ENCODE measurements at places on chromosomes 1 and 21.

- DNase-seq, result no peak
Measured at GRCh38 chr1:180670681-180671080, 38.9 kb downstream of the XPR1 start.

DNA sequence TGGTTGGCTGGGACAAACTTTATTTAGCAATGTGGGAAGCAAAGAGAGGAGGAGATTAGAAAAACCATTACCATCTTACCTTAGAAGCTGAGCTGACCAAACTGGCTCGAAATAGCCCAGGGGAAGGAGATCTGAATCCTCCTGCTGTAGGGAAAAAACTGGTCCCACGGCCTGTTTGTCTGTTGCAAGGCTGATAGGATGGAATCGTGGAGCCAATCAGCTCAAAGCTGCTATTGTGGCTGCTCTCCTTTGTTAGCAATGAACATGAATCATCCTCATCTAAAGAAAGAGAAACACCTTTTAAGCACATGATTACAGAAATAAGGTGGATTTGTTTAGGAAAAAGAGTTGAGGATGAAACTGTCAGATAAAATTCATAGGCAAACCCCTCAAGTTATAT lies 21.5 kb downstream of the CLSPN start:
- no peak for DNase-seq

DNA sequence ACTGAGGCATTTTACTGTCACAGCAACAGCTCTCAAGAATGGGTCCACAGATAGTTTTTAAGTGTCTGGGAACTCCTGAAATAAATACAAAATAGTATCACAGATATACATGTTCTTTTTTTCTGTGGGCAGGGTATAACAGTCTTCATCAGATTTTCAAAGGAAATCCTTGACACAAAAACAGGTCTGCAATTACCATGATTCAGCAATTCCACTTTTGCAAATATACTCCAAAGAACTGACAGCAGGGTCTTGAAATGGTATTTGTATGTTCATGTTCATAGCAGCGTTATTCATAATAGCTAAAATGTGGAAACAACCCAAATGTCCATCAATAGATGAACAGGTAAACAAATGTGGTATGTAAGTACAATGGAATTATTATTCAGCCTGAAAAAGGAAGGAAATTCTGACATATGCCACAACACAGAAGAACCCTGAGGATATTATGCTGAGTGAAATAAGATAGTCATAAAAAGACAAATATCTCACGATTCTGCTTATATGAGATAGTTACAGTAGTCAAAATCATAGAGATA lies 85.0 kb downstream of the EPS15 start:
- DNase-seq, result no peak

- no peak for DNase-seq
Measured at GRCh38 chr1:82598812-82599211, 798.1 kb downstream of the ADGRL2 start.

GRCh38 chr1:58854576-58854975 lies 70.7 kb upstream of the JUN start:
- no peak for DNase-seq

DNA sequence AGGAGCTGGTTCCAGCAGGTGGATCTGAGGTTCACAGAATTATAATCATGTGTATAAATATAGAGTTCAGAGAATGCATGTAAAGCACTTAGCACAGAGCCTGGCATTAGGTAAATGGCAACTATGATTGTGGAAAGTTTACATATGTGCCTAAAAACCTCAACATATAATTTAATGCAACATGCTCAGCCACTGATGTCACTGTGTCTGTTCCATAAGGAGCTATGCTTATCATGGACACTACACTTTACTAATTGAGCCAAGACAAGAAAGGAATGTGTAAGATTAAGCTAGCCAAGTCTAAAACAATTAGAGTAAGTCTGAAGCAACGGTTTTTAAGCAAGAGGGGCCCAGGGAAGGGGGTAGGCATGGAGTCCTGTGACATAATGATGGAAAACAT lies 61.5 kb downstream of the GNG12 start:
- no peak for DNase-seq

GRCh38 chr1:207858806-207859205 lies 52.1 kb downstream of the CD34 start:
- no peak for DNase-seq

- no peak for DNase-seq
Measured at GRCh38 chr1:24177161-24177560, 9.9 kb downstream of the IFNLR1 start.

GRCh38 chr1:190250368-190250767 lies 227.3 kb downstream of the BRINP3 start:
- no peak for DNase-seq

DNA sequence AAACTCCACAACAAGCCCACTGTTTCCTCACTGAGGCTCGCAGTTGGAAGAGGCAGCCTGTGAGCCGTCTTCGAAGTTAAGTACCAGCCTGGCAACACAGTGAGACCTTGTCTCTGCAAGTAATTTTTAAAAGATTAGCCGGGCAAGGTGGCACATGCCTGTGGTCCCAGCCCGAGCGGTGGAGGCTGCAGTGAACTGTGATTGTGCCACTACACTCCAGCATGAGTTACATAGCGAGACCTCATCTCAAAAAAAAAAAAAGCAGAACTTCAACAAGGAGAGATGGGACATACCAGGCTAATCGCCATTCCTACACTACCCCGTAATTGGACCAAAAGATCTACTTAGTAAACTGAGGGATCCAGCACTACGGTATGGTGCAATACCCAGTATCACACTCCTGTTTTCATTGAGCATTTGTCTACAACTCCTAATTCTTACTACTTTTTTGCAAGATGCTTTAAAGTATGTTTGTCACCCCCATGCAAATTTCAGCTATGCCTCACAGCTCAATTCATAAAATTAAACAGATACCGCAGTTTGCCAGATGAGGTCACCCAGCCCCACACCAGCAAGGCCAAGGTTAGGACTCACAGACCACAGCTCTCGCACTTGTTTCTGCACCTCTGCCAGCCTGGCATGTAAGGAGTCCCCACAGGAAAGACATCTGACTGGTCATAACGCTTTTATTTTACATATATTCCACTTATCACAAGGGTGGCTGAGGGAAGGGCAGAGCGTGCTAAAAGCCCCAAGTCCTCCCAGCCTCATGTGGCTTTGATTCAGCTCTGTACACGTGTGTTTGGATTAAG lies 21.0 kb downstream of the SDE2 start:
- no peak for DNase-seq

- DNase-seq, result no peak
Measured at GRCh38 chr1:179217943-179218507, 11.5 kb downstream of the ABL2 start.

GRCh38 chr1:25544819-25545218 lies 1.4 kb downstream of the LDLRAP1 start:
- no peak for DNase-seq

GRCh38 chr1:21911205-21912001 lies 25.7 kb downstream of the HSPG2 start:
- no peak for DNase-seq

DNA sequence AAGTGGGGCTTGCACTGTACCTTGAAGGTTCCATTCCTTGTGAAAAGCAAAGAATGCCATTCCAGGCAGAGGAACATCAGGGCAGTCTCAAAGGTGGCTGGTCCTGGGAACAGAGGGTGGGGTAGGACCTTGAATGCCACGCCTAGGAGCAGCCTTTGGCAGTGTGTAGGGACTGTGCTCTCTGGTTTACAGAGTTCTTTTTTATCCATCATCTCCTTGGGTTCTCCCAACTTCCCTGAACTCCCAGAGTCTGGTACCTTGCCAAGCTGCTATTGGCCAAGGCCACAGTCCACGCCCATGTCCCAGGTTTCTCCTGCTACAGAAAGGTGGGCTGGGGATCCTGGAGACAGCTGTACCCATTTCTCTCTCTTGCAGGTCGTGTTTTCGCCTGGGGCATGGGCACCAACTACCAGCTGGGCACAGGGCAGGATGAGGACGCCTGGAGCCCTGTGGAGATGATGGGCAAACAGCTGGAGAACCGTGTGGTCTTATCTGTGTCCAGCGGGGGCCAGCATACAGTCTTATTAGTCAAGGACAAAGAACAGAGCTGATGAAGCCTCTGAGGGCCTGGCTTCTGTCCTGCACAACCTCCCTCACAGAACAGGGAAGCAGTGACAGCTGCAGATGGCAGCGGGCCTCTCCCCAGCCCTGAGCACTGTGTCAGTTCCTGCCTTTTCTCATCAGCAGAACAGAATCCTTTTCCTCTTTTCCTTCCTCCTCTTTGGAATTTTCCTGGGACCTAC lies 15.3 kb upstream of the TRNAU1AP start:
- no peak for DNase-seq

DNA sequence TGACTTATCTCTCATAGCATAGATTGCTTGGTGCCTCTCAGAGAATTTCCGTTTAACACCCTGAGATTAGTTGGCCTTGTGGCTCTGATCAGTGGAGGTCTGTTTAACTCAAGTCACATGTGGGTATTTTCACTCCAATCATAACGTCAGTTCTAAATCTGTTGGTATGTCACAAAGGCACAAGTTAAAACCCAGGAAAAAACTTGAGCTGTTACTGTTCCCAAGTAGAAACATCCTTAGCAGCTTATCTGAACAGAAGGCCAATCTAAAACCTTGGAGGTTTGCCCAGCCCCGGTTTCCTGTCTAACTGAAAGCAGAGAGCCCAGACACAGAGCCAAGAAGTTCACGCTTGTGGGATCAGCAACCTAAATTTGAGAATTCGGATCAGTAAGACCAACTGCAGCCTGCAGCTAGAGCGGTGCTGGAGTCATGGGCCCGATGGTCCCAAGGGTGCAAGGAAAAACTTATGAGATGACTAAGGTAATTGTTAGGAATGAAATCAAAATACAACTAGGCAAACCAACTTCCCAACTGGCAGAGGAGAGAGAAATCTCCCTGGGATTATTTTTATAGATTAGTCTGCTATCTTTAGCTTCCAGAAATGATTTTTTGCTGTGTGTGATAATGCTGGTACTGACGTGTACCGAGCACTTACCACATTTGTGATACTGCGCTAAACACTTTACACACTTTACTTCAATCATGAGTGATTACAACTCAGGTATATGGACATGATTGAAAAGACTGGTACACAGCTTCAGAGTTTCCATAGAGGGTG lies 90.2 kb upstream of the C1orf21 start:
- peak; percentile 68 for DNase-seq

GRCh38 chr1:67726224-67726623 lies 41.2 kb downstream of the GADD45A start:
- DNase-seq, result no peak

DNA sequence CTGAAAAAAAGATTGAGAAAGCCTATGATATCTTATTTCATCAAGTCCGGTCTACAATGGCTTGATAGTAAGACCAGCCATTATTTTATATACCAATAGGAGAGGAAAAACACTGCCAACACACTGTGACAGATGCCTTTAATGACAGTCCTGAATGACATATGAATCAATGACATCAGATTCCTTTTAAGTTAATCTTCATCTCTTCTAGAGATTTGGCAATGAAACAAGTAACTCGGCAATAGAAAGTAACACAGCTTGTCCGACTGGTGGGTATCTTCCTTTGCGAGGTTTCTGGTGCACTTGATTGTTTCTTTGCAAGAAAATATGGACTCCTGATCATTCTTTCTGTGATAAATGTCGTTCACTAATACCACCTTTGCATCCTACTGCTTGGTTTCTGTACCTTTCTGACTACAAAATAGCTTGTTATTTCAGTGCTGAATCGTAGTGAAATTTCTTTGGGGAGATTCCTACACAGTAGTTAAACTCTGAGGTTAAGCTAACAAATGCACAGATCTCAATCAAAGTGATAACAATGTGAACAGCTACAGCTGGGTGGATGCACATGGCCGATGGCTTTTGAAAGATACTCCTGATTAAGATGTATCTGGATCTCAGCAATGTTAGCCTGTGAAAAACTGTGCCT lies 104.7 kb downstream of the MRPS6 start:
- DNase-seq, result no peak

DNA sequence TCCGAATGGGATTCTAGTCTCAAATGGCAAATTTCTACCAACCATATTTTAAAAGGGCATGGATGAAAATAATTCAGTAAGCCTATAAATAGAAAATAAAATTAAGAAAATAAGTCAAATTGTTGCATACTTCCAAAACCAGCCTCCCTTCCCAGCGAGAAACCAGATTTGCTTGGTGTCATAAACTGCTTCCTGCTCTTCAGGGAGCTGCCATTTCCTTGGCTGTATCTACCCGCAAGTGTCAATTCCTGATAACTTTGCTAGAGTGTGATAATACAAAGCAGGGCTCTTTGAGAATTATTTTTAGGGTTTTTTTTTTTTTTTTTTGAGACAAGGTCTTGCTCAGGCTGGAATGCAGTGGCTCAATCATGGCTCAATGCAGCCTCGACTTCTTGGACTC lies 62.3 kb downstream of the S1PR1 start:
- no peak for DNase-seq

DNA sequence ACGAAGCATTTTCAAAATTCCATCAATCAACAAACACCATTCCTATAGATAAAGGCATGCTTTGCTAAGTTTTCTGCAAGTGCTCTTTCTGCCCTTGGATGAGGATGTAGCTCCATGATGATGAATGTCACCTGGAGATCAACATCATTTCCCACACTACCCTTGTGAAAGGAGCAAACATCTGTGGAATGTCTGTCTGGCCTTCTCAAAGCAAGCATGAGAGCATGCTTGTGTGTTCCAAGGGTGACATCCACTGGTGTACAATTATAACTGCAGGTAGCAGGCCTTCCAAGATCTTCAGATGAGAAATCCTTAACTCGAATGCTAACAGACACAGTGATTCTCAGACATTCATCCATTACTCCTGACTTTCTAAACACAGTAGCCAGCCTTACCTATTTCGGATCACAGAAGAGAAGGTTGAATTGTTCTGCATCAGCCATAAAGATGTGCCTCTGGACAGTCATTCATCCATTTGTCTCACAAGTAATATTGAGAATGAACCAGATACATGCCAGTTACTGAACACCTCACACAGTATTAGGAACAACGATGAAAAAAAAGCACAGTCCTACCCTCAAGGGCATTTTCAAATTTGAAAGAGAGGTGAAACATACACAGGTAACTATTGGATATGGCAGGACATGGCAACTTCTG lies 162.4 kb downstream of the TPR start:
- peak; percentile 78 for DNase-seq

GRCh38 chr1:186903374-186904136 lies 74.8 kb downstream of the PLA2G4A start:
- DNase-seq, result no peak

- DNase-seq, result no peak
Measured at GRCh38 chr1:24175033-24175755, 11.9 kb downstream of the IFNLR1 start.

- DNase-seq, result no peak
Measured at GRCh38 chr21:35484851-35485250, 435.7 kb upstream of the RUNX1 start.

DNA sequence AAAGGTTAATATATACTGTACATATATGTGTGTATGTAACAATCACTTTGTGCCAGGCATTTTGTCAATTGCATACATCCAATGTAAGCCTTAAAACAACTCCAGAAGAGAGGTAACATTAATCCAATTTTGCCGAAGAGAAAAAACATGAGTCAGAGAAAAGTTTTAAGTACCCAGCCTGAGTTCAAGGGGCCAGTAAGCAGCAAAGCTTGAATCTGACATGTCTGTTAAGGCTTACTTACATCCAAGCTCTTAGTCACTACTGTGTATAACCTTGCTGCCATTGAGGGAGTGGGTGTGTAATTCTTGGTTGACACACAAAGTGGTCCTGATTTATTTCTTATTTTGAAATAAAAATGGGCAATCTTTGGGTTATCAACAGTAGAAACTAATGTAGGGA lies 360.4 kb upstream of the LYPLAL1 start:
- no peak for DNase-seq

- DNase-seq, result no peak
Measured at GRCh38 chr1:4531842-4532241, 122.6 kb upstream of the AJAP1 start.

- no peak for DNase-seq
Measured at GRCh38 chr1:47621977-47622376, 184.1 kb downstream of the FOXD2 start.
